ENCODE measurements at places on chromosomes 11 and 22.
A peak's percentile ranks its signal among the peaks of the same experiment; 100 is the strongest.

DNA sequence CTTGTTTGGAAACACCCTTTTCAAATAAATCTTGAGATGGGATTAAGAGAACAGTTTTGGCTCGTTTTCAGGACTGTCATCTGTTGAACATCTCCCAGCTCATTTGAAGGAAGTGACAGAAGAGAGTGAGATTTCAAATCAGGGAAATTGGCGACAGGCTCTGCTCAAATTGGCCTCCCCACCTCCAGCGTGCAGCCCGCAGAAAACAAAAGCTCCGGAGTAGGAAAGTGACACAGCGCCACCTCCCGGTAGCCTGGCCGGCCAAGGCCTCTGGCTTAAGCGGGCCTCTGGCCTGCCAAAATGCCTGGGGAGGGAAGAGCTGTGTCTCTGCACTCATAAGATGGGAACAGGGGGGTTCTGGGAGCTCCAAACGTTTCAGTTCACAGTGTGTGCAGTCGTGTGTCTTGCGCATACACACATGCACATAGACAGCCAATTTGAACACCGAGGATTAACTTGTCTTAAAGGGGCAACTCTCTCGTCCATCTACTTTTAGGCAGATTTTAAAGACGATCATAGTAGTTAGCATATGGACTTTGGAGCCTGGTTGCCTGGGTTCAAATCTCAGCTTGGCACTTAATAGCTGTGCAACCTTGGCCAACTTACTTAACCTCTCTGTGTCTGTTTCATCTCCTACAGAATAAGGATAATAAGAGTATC lies 132.7 kb upstream of the RCN1 start:
- peak; percentile 73 for DNase-seq

- DNase-seq, result no peak
Measured at GRCh38 chr11:1232021-1232882, 9.4 kb downstream of the MUC5B start.

GRCh38 chr22:24169439-24170058 lies 11.7 kb upstream of the SUSD2 start:
- DNase-seq, result no peak

- DNase-seq, result peak; percentile 72
Measured at GRCh38 chr11:64355078-64355940, 3.7 kb upstream of the RPS6KA4 start.

DNA sequence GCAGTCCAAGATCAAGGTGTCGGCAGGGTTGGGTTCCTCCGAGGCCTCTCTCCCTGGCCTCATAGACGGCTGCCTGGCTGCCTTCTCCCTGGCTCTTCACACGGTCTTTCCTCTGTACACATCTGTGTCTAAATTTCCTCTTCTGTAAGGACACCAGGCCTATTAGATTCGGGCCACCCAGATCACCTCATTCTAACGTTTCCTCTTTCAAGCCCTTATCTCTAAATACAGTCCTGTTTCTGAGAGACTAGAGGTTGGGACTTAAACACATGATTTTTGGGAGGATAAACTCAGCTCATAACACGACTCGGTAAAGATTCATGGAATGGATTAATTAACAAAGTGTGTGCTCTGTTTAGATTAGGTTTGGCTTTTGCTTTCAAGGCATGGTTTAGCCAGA lies 136.0 kb upstream of the SORL1-AS1 start:
- DNase-seq, result no peak

- no peak for DNase-seq
Measured at GRCh38 chr11:92477686-92478085, 253.1 kb downstream of the FAT3 start.

GRCh38 chr11:62905927-62906531 lies 15.1 kb downstream of the CHRM1 start:
- peak; percentile 84 for DNase-seq

GRCh38 chr11:125327518-125328224 lies 163.1 kb downstream of the PKNOX2 start:
- DNase-seq, result no peak

- DNase-seq, result peak; percentile 83
Measured at GRCh38 chr22:36144886-36145541, 15.5 kb downstream of the APOL3 start.

DNA sequence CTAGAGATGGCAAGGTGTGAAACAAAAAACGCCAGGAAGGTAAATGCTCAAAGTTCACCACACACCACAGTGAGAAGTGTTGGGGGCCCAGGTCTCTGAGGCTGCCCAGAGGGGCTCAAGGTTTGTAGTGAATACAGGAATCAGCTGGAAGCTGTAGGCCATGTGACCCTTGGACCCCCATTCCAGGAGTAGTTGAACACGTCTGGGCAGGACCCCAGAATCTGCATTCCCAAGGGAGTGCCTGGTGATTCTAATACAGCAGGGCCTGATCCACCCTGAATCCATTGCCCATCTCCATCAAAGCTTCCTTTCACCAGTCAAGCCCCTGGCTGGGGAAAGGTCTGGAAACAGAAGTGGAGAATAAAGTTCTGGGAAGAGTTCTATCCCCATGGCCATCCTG lies 70.8 kb upstream of the B3GAT1 start:
- DNase-seq, result no peak

DNA sequence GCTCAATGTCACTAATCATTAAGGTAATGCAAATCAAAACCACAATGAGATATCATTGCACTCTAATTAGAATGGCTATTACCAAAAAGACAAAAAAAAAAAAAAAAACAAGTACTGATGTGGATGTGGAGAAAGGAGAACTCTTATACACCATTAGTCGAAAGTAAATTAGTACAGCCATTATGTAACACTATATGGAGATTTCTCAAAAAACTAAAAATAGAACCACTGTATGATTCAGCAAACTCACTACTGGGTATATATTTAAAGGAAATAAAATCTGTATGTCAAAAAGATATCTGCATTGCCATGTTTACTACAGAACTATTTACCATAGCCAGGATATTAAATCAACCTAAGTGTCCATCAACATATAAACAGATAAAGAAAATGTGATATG lies 265.4 kb upstream of the ARHGAP20 start:
- no peak for DNase-seq

- peak; percentile 85 for DNase-seq
Measured at GRCh38 chr11:65814131-65814985, 19.4 kb upstream of the SNX32 start.

- no peak for DNase-seq
Measured at GRCh38 chr22:24728790-24729637, 45.5 kb downstream of the PIWIL3 start.

- no peak for DNase-seq
Measured at GRCh38 chr22:30610299-30610698, 3.3 kb downstream of the TCN2 start.

- no peak for DNase-seq
Measured at GRCh38 chr22:24550028-24550901, 4.7 kb downstream of the GUCD1 start.

- peak; percentile 84 for DNase-seq
Measured at GRCh38 chr11:125902927-125903710, at the start of gene PUS3. Gene PUS3, minus strand, starts transcription at chr11:125903206. Its CDS starts 6,922 bp downstream, at chr11:125896284.

GRCh38 chr11:76173663-76174062 lies 32.6 kb downstream of the WNT11 start:
- DNase-seq, result no peak

GRCh38 chr22:30239488-30240405 lies 6.8 kb downstream of the LIF start:
- no peak for DNase-seq

DNA sequence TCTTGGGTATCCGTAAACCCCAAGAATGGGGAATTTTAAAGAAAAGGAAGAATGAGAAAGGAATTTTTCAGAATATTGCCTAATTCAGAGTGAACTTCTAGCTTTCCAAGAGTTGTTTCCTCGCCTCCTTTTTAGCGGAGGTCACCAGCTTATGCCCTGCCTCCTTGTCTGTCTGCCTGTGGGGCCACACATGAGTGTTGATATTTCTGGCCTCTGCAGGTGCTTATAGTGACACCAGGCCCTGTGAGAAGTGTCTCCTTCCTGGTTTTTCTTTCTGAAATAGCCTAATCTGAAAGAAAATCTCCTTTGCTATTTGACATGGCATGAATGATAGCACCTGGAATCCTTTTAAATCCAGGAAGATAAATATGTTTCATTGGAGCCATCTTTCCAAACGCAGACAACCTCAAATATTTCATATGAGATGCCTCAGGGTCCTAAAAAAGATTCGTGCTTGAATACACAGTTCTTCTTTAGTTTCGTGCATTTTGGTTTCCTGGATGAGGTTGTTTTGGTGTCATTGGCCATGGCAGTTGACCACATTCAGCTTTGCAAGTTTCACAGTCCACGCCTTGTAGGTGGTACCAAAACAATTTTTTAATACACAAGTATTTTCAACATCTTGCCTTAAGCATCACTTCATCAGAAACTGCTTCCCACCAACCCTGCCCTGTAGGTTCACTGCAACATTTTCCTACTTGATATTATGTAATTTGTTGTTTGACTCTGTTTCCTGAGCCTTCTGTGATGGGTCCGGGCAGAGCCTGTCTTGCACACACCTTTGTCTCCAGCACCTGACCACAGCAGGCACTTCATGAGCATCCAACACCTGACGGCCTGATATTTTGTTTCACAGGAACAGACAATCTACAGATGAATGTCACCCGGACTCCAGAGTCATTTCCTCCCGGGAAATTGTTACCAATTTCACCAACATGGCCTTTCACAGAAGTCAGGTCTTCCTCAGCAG lies 159.4 kb downstream of the C11orf91 start:
- no peak for DNase-seq

- no peak for DNase-seq
Measured at GRCh38 chr11:119121811-119122124, 388 bp downstream of the HINFP start.

DNA sequence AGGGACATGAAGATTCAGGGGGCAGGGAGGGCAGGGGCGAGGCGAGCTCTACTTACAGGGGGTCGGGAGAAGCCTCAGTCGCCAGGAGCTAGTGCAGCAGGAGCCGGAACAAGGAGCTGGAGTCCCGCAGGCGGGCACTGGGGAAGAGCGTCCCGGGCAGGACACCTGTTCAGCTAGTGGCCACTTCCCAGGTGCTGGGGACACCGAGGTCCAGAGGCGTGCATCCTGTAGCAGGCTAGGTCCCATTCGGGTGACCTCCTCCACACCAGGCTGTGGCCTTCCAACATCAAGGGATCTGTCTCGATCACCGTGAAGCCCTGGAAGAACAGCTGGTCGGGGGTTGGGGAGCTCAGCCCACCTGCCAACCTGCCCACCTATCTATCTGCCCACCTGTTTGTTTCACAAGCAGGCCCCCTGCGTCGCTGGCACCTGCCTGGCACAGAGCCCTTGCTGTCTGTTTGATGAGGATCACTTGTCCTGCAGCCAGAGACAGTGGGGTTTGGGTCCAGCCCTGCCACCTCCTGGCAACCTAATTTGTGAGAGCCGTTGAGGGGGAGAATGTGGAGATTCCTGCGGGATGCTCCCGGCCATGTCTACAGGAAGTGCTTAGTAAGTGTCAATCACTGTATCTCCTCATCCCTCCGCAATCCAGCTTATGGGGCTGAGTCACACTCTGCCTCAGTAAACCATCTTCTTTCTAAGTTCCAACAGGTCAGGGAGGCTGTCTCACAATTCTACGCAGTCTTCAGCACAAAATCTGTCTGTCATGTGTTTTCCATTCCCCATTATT lies 940.9 kb downstream of the BRD1 start:
- DNase-seq, result no peak

DNA sequence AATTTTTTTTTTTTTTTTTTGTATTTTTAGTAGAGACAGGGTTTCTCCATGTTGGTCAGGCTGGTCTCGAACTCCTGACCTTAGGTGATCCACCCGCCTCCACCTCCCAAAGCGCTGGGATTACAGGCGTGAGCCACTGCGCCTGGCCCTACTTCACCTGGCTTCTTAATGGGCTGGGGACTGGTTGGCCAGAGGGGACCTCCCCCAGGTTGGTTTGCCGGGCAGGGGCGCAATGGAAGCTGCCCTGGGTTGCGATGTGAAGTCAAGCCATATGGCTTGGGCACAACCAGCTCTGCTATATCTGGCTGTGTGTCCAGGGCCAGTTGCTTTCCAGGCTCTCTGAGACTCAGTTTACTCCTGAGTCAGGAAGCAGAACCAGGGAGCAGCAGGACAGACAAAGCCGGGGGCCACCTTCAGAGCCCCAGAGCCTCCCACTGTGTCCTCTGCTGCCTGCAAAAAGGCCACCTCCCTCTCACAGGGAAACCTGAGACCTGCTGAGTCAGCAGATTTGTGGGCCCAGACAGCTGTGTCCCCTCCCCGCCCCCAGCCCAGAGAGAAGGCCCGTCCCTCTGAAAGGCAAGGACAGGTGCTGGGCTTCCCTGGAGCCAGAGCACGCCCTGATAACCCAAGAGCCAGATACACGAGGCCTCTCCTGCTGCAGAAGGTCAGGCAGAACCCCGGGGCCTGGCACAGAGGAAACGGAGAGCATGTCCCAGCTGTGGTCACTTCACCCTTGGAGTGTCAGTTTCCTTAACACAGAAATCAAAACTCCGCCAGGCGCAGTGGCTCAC lies 29.2 kb upstream of the DAGLA start:
- DNase-seq, result no peak

DNA sequence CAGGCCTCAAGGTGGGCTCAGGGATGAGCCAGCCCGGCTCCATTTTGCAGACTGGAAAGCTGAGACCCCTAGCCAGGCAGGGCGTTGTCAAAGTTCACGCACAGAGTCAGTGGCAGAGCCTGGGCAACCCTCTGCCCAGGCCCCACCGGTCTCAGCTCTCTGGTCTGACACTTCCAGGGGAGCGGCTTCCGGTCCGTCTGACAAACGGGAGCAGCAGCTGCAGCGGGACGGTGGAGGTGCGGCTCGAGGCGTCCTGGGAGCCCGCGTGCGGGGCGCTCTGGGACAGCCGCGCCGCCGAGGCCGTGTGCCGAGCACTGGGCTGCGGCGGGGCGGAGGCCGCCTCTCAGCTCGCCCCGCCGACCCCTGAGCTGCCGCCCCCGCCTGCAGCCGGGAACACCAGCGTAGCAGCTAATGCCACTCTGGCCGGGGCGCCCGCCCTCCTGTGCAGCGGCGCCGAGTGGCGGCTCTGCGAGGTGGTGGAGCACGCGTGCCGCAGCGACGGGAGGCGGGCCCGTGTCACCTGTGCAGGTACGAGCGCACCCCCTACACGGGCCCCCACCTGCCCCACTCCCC lies 36.0 kb downstream of the CD6 start:
- DNase-seq, result no peak

GRCh38 chr22:39179401-39179827 lies 26.9 kb upstream of the CBX7 start:
- no peak for DNase-seq

GRCh38 chr11:87417951-87418350 lies 380.2 kb downstream of the TMEM135 start:
- DNase-seq, result no peak

DNA sequence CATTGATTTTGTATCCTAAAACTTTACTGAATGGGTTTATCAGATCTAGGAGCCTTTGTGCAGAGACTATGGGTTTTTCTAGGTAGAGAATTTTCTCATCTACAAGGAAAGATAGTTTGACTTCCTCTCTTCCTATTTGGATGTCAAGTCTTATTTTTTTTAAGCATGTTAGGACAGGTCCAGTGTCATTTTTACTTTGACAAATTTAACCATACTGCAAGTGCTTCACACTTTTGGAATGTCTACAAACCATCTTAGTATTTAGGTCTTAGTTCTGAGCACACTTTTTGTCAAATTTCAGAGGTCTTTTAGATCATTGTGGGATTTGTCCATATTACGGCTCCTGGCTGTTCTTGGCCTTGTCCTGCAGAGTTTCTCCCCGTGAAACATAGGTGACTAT lies 715.2 kb upstream of the RAG2 start:
- DNase-seq, result no peak

Measured in SK-MEL-5 (cell line).